ENCODE measurements at places on chromosomes 1 and 21.

DNA sequence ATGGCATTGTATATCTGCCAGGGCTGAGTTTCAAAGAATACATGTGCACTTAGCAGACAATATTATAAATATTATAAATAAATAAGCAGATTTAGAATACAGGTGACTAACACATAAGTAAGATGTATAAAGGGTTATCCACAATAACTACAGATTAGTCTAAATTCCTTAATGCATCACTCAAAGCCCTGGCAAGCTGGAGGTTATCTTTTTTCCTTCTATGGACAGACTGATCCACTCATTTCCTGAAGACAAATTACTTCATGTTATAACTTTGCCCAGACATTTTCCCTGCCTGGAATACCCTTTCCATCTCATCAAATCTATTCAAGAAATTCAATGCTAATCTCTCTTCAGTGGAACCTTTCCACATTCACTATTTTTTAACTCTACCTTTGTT lies 38.8 kb downstream of the LUZP1 start:
- no peak for DNase-seq

DNA sequence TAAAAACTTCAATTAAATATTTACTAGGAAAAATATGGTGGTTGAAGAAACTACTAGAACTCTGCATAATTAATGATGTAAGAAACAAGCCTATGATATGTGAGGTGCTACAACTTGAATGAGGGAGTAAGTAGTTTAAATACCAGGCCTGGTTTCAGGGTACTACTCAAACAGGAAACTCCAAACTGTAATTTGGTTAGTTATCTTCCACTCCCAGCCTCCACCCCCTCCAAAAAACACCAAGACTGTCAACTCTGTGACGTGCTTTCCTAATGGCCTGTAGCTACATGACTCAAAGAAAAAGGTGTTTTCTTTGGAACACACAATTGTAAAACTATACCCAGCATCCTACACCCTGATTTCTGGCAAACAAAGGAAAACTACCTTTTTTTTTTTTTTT lies 55.9 kb upstream of the RCC1 start:
- no peak for DNase-seq

- no peak for DNase-seq
These were observed 81.0 kb downstream of the PDE9A start for GRCh38 chr21:42734323-42734971.

DNA sequence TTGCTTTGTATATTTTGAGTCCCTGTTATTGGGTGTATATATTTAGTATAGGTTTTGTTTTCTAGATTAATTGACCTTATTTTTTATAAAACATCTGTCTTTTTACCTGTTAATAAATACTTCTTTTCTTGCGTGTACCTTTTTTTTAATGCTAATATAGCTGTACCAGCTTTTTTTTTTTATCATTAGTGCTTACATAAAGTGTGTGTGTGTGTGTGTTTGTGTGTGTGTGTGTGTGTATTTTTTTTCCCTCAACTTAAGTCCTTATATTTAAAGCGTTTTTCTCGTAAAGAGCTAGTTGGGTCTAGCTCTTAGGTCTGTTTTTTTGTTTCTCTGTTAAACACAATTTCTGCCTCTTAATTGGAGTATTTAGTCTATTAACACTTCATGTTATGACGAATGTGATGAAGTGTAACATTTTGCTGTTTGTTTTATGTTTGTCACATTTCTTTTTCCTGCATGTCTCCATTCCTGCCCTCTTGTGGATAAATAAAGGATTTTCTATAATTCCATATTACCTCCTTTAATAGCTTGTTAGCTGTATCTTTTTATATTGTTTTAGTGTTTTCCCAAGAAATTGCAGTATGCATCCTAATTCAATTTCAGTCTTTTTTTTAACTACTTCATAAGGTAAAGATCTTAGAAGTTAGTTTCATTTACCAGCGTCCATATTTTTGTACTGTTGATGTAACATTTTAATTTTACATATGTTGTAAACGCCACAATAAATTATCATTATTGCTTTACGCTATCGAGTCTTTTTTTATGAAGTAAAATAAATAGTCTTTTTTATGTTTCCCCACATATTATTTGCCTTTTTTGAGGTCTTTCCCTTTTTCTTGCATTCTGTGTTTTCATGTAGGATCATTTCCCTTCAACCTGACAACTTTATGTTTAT lies 4.3 kb downstream of the PRMT2 start:
- no peak for DNase-seq

DNA sequence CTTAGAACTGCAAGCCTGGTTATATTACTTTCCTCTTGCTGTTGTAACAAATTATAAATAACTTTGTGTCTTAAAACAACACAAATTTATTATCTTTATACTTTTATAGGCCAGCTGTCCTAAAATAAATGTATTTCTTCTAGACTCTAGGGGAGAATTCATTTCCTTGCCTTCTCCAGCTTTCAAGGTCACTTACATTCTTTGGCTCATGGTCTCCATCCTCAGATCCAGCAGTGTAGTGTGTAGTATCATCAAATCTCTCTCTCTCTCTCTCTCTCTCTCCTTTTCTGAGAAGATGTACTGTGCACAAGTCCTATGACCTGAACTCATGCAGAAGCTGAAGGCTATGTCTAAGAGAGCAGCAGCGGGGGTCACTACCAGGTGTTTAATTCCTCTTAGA lies 1510.6 kb downstream of the MRPL39 start:
- DNase-seq, result no peak

GRCh38 chr1:161225178-161225533 lies 704 bp upstream of the TOMM40L start:
- DNase-seq, result no peak

DNA sequence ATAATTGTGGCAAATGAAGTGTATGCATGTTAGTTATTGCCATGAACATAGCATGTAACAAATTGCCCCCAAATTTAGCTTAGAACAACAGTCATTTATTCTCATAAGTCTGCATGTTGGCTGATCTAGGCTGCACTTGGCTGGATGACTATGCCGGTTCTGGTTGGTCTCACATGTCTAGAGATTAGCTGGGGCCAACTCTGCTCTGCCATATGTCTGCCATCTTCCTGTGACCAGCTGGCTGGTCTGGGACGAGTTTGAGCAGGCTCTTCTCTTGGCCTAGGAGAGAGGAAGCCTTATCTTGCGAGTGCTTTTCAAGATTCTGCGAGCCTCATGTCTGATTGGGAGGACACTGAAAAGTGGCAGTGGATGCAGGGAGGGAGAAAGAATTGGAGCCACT lies 198.3 kb upstream of the FAM78B start:
- no peak for DNase-seq

DNA sequence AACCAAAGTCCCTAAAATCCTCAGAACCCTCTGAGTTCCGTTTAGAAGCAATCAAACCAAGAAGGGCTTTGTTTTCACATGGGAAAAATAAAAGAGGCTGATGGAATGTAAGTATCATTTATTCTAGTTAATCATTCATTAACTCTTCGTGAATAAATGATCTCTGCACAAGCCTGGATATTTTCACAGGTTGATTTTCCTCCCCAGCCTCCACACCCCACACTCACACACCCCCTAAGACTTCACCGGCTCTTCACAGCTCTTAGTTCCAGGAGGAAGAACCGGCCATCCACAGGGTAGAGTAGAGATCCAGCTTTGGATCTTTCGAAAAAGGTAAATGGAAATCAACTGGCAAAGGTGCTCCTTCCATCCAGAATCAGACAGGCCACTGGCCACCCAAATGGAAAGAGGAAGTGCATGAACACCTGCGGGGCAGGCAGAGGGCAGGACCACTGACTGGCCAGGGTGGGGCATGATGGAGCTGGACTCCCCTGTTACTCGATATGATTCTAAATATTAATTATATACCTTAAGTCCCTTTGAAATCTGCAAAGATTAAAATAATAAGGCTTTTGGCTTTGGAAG lies 10.0 kb downstream of the C1orf198 start:
- no peak for DNase-seq

- DNase-seq, result no peak
These were observed 214.4 kb upstream of the DAB1 start for GRCh38 chr1:57638239-57638638.

GRCh38 chr1:177082855-177083693 lies 81.4 kb downstream of the ASTN1 start:
- no peak for DNase-seq

- no peak for DNase-seq
These were observed 10.6 kb downstream of the PLXNA2 start for GRCh38 chr1:208233546-208233945.

DNA sequence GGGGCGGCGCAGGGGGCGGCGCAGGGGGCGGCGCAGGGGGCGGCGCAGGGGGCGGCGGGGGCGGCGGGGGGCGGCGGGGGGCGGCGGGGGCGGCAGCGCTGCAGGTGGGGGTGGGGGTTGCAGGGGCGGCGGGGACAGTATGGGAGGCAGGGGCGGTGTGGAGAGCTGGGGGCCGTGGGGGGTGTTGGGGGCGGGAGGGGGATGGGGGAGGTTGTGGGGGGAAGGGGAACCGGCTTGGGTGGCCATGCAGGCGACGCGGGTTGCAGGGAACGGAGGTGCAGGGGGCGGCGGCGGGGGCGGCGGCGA lies 13.0 kb upstream of the SLC19A1 start:
- no peak for DNase-seq

DNA sequence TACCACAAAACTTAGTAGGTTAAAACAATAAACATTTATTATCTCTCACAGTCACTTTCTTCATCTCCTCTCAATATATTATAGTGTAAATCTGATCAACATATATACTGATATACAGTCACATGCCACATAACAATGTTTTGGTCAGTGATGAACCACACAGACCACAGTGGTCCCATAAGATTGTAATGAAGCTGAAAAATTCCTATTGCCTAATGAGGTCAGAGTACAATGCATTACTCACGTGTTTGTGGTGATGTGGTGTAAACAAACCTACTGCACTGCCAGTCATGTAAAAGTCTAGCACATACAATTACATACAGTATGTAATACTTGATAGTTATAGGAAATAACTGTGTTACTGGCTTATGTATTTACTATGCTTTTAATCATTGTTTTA lies 30.1 kb downstream of the OLFML3 start:
- DNase-seq, result no peak

DNA sequence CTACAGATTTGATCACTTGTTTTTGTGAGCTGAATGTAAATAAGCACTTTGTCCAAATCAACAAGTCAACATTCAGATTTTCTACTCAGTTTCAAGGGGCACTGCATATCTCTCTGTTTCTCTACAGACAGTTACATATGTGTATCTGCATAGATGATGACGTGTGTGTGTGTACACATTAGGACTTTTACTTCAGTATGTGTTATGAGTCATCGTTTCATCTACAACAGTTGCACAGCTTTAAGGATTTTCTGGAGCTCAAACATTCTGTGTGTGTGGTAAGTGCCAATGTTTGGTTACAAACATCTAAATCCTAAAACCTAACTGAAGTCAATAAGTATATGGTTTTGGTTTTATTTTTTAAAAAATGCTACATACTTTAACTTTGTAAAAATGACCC lies 494.5 kb upstream of the PBX1 start:
- DNase-seq, result no peak

DNA sequence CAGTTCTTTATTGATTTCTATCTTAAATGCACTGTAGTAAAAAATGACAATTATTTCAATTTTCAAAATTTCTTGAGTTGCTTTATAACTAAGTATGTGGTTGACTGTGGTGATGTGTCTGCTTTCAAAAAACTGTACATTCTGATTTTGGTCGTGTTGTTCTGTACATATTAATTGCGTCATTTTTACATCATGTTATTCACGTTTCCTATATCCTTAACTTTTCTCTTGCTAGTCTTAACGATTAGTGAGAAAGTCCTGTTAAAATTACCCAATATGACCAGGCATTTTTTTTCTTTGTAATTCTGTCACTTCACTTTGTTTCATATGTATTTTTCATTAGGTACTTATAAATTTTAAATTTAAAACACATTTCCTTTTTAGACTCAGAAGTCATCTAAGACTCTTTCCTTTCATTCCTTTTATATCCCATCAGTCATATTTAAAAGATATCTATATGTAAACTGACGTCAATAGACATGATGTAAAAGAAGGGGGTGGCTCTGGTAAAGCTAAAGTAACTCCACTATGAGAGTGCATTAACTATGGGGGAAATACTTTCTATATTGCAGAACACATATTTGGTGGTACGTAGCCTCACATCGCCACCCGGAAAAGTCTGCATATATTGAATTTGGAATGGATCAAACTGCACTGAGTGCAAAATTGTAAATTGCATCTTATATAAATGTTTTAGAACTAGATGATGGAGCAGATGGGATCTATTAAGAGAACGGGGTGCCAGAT lies 1.1 kb upstream of the COA6 start:
- DNase-seq, result no peak

DNA sequence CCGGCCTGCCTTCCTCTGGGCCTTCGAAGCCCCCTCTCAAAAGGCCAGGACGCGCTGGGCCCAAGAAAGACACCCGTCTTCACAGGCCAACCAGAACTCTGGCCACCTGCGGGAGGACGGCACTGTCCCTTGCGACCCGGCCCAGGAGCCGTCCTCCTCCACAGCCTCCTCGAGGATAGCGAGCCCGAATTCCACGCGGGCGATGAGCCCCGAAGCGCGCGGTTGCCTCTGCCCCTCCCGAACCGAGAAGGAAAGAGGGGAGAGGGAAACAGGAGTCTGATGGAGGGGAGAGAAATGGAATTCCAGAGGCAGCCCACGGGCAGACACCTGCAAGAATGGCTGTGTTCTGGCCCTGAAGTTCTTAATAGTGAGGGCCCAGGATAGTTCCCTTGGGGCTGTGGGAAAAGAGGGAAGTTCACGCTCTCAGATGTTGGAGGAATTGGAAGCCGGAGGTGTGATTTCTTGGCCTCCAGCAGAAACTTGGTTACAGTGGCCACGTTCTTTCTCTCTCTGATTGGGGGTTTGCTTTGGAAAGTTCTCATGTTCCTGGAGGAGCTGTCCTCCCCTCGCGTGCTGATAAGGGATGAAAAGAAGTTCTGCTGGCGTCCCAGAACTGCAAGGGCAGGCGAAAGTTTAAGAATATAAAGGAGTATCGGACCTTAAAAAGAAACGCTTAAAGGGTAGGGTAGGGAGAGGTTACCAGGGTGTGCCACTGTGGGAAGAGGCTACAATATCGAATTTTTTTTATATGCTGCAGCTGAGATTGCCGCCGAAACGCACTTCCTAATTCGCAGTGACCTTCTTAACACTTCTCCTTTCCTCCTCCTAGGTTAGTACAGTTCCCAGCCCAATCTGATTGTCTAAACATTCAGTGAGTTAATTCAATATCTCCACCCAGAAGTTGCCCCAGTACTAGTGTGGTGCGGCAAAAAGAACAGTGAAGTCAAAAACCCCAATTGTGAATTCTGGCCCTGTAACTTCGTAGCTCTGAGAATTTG lies 5.8 kb upstream of the SLC44A5 start:
- DNase-seq, result no peak

GRCh38 chr1:70671006-70671405 lies 259.9 kb downstream of the CTH start:
- no peak for DNase-seq

DNA sequence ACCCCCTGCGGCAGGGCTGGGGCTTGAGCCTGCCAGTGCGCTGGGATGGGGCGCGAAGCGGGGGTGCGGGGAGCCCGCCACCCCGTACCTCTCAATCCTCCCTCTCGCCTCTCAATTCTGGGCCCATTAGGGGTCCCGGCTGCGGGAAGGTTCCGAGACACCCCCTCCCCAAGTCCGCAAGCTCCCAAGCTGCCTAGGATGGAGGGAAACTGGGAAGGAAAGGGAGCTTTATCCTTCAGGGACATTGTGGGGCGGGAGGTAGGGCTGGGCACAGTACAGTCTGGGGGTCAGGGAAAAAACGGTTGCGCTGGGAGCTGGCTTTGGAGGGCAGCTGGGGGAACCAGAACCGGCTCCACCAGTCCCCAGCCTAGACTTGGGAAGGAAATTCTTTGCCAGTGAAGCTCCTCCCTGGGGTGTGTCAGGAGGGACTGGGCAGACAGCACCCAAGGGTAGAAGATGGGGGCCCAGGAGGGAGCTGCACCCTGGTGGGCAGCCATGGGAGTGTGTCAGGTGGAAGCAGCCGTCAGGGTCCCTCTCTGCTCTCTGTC lies 904 bp downstream of the GJB3 start:
- no peak for DNase-seq

- DNase-seq, result no peak
These were observed 164.4 kb downstream of the ZNF281 start for GRCh38 chr1:200245473-200245872.
